ENCODE measurements at places on chromosomes 16 and 17.

- DNase-seq = no peak
These were observed 22.4 kb downstream of the PECAM1 start for GRCh38 chr17:64368277-64368676.

- DNase-seq = no peak
These were observed 7.9 kb downstream of the KCTD5 start for GRCh38 chr16:2689968-2690801.

DNA sequence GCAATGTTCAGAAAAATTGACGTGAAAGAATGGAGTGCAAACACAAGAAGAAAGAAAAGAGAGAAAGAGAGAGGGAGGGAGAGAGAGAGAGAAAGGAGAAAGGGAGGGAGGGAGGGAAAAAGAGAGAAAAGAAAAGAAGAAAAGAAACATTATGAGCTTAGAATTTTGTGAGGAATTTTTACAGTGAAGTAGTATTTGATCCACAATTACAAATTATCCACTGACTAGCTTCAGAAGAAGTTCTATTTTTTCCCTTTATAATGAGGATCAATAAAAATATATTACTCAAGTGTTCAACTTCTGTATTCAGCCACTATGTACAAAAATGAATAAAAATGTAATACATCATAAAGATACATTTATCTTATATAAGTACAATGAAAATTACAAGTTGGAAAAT lies 494.5 kb upstream of the CA10 start:
- DNase-seq = no peak

- DNase-seq = no peak
These were observed 52.3 kb upstream of the LGALS9 start for GRCh38 chr17:27578718-27579085.

DNA sequence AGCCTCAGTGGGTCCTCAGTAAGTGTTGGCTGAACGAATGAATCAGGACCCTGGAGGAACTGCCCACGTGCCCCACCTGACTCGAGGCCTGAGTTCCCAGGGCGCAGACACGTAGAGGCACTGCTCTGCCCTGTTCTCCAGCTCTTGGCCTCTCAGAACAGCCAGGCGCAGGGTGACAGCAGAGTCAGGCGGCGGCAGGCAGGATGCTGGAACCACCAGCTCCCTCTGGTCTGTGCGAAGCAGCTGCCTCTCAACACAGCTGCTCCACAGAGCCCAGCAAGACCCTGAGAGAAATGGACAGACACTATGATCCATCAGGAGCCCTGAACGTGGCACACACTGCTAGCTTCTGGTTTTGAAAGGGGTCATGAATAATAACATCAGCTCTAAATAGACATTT lies 53.1 kb upstream of the BCO1 start:
- no peak for DNase-seq
